ENCODE measurements at places on chromosomes 3 and 15. TPM values are rescaled to one million over a fixed set of nuclear protein-coding genes. Genes with fewer than 3 reads are reported as not detected.

GRCh38 chr15:68199340-68199739 lies 5.8 kb downstream of the CALML4 start:
- no peak for DNase-seq

Gene CLK3
- 101 TPM for total RNA-seq

DNA sequence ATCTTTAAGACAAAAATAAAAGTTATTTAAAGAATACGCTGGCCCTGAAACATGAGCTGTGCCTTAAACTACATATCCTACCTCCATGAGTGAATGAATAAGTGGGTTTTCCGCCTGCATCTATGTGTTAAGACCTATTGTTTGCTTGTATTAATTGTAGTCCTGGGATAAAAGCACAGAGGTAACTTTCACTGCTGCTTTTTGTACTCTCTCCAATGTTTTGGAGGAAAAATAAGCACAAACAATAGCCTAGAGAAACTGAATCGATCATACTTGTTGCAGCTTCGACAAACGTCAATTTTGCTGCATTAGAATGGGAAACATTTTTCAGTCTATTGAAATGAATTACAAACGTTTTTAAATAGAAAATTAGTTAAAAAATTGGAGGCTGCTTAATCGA lies 1.3 kb upstream of the CTNNB1 start:
- no peak for DNase-seq

DNA sequence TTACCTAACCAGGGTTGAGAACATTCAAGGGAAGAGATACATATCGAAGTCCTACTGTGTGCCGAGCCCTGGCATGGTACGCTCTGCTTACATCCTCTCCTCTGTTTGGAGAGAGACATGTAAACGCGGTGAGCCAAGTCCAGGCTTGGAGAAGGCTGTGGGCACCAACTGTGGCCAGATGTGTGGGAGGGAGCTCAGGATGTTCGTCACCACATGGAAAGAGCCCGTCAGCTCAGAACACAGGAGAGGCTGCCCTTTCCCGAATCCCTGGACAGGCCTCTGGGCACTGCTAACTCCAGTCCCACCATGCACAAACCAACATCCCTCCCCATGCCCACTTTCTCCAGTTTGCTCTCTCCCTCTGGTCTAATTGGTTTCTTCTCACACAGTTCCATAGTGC lies 43.0 kb downstream of the MESD start:
- no peak for DNase-seq

Gene GYG1
- 35.0 TPM for total RNA-seq

- no peak for DNase-seq
These were observed 261.4 kb downstream of the CNTN3 start for GRCh38 chr3:74353039-74353438.

- DNase-seq = peak; percentile 22
These were observed 8.9 kb upstream of the MAP3K13 start for GRCh38 chr3:185353823-185354614.

DNA sequence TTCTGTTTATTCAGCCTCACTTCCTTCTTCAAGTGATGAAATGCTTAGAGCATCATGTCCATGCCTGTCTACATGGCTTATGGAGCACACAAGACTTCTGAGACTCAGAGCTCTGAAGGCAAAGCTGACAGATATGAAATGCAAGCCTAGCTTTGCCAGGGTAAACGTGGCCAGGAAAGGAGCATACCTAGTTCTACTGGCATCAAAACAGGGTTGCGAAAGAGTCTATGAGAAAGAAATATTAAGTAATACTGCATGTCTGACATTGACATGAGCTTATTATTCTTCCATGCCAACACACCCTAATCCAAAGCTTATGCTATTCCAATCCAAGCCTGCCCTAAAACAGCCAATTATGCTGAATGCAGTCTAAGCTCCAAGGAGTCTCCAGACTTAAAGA lies 391.5 kb downstream of the ERC2 start:
- no peak for DNase-seq

Gene P3H2
- total RNA-seq = not detected

Gene CHRNA7
- not detected for total RNA-seq

DNA sequence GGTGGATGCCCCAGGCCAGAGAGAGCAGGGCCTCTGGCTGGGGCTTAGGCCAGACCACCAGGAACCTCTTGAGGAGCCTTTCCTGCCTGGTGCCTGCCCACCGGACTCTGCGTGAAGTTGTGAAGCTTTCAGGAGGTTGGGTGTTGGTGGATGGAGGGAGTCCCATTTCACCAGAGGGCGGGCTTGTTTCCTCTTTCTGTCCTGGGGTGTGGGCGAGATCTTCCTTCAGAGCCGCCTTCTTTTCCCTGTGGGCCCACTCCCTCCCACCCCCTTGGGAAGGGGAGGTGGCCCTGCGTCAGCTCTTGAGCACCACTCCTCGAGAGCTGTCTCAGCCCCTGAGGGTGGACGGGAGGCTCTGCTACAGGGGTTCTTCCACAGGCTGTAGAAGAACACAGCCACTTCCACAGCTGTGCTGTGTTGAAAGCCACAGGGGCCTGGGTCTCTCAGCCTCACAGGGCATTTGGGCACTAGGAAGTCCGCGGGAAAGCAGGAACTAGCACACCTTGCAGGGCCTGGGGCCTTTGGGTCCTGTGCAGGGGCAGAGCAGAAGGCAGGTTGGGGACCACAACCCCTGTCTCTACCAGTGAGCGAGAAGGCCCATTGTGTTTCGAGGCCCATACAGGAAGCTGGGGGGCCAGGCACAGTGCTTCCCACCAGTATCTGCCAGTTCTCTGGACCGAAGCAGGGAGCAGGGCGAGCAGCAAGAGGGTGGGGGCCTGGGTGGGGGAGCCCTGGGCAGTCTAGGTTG lies 2.1 kb downstream of the AMIGO3 start:
- DNase-seq = no peak

DNA sequence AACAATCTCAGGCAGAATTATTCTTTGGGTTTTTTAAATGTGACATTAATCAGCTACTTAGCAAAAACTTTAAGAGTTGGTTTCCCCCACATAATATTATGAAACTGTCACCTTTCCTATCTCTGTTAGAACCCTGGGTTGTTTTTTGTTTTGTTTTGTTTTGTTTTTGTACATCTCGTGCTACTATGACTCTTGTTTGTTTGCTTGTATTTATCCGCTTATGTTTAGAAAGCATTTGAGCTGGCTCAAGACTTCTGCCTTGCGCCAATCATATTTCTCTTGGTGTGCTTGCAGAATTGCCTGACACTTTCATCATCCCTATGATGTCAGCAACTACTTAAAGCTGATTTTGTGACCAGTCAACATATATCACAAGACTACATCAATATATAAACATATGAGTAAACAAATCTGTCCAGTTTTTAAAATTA lies 116.9 kb downstream of the DCLK3 start:
- DNase-seq = no peak

- no peak for DNase-seq
These were observed 309.1 kb upstream of the TLE3 start for GRCh38 chr15:70406617-70407335.

GRCh38 chr3:45659661-45660566 lies 29.3 kb upstream of the SACM1L start:
- peak; percentile 42 for DNase-seq

Gene ARRDC4
- total RNA-seq = 0.51 TPM

Gene NR2E3
- not detected for total RNA-seq

DNA sequence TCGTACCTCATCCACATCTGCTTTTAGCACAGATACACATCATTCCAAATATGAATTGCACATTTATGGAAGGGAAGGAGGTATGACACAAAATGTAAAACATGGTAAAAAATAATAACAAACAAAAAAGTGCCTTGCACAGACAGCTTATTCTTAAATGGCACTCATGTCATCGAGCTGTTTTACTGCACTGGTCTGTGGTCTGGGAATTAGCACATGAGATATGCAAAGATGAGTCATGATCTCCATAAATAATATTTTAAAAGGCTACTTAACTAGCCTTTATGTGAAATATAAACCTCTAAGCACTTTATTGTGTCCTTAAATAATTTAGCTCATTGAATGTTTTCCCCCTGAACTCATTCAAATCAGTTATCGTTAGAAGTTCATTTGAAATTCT lies 142.2 kb upstream of the ZNF385D start:
- DNase-seq = no peak

DNA sequence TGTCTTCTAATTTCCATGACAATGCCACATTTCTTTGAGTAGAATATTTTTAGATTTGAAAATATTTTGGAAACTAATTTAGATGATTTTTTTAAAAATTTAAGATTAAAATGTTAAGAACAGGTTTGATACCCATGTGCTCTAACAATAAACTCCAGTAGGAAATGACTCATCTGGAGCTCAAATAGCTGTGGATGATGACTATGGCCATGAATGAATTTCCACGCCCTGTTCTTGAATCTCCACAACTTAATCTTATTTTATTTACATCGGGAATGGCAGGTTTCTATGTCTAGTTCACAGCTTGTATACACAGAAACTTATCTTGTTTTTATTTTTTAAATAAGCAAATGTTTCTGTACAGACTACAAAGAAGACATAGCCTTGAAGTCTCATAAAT lies 726.8 kb downstream of the NAALADL2 start:
- DNase-seq = no peak

GRCh38 chr15:81351651-81352050 lies 22.4 kb downstream of the TMC3 start:
- DNase-seq = no peak

Gene KLHL40
- not detected for total RNA-seq

Gene DZIP1L
- total RNA-seq = 0.20 TPM

DNA sequence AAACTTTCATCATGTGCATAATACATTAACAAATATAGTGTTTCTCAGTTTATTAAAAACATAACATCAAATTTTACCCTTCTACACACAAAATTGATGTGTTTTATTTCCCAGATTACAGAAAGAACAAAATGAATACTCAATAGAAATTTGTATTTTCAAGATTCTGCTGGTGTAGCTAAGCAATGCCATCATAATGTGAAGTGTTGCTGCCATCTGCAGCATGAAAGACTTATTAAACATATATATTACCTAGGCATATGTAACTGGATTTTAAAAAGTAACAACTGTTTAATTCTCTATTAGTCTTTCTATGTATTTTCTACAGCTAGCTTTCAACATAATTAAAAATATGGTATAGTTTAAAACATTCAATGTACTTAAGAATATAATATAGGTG lies 27.5 kb downstream of the PLSCR5 start:
- no peak for DNase-seq

Gene GPR171
- 179 TPM for total RNA-seq

All from CD8-positive, alpha-beta memory T cell (primary cell).